ENCODE measurements at places on chromosomes 7 and 10.

- DNase-seq, result no peak
Measured at GRCh38 chr7:12968836-12969422, 281.5 kb downstream of the ARL4A start.

GRCh38 chr10:71433768-71434744, 37.3 kb downstream of the CDH23 start:
- no peak for DNase-seq

GRCh38 chr7:101172005-101172853, 6.9 kb upstream of the VGF start:
- no peak for DNase-seq

DNA sequence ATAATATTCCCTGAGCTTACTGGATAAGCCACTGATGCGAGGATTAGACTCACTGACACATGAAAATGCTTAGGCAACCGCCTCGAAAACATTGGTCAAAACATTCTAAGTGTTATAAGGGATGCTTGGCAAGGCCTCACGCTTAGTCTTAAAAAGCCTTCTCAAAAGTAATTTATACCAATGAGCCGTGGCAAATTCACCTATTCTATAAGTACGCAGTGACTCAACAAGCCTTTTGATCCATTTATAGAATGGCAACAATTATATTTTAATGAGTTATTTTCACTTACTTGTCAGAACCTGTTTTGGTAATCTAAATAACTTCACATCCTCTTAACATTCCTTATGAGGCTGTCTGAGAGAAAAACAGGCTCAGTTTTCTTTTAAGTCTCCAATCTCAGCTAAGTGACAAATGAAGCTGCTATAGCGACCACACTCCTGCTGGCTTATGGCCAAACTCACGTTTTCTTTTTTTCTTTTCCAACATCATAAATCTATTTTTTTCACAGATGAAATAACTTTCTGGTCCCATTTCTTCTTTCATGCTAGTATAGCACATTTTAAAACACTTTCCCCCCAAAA, 121.2 kb upstream of the AFAP1L2 start:
- DNase-seq, result no peak

DNA sequence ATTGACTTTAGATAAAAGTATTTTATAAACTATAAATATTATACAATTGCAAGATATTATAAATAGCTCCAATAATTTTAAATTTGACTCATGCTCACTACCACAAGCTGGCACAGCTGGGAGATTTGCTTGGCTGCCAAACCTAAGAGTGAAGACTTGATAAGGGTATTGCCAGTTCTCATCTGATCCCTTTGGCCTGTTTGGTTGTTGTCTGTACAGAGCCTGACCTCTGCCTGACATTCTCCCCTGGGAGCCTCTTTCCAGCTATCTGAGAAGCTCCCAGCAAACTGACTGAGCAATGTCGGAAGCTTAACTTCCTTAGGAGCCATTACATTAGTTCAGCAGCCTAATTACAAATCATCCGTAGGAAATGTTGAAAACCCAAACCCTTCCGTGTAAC, 10.2 kb upstream of the LMOD2 start:
- DNase-seq, result no peak

DNA sequence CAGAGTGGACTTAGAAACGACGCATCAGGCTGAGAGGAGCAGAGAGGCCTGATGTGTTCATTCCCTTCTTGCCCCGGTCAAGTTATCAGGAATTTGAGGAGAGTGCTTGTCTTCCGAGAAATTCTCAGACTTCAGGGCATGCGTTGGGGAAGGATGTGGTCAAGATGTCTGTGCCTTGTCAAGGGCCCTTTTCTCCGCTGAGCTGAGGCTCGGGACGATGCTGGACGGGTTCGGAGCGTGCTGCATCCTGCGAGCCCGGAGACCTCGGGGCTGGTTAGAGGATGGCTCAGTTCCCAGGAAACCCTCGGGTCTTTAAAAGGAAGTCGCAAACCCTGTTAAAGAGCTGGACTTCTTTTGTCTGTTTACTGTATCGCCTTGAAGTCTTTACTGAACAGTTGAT, 325.4 kb downstream of the ADARB2 start:
- DNase-seq, result no peak

DNA sequence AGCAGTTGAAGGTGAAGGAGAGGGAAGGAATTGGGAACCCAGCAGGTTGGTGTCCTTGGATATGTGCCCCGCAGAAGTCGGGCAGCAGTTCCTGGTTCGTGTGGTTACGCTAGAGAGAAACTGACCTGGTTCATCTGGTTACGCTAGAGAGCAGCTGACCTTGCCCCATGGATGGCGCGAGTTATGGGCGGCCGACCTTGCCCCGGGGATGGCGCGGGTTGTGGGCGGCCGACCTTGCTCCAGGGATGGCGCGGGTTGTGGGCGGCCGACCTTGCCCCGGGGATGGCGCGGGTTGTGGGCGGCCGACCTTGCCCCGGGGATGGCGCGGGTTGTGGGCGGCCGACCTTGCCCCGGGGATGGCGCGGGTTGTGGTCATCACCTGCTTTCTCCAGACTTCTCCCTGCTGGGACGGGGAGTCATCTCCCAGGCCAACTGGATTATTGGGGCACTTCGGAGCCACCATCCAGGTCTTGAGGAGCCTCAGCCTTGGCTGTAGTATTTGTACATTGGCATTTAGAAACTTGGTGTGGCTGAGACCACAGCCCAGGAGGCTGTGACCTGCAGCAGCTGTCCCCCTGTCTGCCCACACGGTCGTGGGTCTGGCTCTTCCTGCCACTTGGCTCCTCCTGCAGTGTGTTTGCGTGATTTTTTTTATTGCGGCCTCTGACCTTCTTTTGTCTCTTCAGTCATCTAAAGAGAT, 6.1 kb downstream of the GET4 start:
- DNase-seq, result no peak

- no peak for DNase-seq
Measured at GRCh38 chr7:35285799-35286198, 31.9 kb upstream of the TBX20 start.

- DNase-seq, result no peak
Measured at GRCh38 chr10:110901954-110902819, 16.8 kb downstream of the BBIP1 start.

GRCh38 chr7:88307823-88308222, 1.1 kb upstream of the STEAP4 start:
- no peak for DNase-seq

DNA sequence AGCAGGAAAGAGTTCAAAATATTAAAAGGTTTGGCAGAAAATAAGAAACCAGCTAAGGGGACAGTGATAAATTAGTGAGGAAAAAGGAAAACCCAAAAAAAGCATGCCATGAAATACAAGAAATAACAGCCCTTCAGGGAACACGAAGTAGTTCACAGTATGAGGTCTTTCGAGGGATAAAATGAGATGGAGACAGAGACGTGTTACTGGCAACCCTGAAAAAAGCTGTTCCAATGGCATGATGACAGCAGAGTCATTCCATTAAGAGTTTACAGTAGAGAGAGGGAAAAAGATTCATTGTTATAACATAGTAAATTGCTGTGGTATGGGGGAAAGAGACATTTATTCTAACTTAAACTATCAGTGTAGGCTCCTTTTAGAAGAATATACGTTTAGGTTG, 391.2 kb downstream of the ANKRD7 start:
- no peak for DNase-seq

DNA sequence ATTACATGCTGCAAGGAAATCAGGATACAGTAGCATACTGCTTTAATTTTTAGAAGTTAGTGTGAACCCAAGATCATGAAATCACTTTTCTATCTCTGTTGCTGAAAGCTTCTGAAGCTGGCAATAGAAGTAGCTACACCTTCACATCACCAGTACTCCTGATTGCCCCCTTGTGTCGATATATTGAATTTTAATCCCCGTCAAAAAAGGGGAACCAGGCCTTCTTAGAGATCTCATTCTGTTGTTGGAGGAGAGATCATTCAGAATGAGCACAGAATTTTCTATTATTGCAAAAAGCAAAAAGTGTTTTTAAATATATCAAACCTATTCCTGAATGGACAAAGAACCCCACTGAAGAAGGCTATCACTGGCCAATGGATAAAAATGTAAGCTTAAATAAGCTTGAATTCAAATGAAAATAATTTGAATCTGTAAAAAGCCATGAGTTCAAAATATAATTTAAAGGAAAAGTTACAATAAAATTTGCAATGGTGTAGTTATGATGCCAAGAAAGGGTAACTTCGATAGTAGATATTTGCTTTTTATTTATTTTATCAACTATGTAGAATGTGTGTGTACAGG, 39.7 kb upstream of the TEX47 start:
- no peak for DNase-seq

Measured in activated naive CD8-positive, alpha-beta T cell treated with anti-CD3 and anti-CD28 coated beads, Interleukin-2, amount 50 U/mL, for 16 hours (primary cell).